ENCODE measurements at places on chromosomes 16 and 17.

DNA sequence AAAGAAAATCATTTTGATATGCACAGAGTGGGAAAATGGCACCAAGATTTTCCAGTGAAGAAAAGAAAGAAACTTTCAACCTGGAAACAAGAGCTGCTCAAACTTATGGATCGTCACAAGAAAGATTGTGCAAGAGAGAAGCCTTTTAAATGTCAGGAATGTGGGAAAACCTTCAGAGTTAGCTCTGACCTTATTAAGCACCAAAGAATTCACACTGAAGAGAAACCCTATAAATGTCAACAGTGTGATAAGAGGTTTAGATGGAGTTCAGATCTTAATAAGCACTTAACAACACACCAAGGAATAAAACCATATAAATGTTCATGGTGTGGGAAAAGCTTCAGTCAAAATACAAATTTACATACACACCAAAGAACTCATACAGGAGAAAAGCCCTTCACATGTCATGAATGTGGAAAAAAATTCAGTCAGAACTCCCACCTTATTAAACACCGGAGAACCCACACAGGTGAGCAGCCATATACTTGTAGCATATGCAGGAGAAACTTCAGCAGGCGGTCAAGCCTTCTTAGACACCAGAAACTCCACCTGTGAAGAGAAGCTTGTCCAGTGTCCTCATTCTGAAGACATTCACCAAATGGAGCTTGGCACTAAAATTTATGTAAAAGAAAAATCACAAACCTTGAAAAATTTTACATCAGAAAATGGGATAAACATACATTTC is 12.2 kb downstream of the ZNF75A start:
- DNase-seq, result peak; percentile 10

DNA sequence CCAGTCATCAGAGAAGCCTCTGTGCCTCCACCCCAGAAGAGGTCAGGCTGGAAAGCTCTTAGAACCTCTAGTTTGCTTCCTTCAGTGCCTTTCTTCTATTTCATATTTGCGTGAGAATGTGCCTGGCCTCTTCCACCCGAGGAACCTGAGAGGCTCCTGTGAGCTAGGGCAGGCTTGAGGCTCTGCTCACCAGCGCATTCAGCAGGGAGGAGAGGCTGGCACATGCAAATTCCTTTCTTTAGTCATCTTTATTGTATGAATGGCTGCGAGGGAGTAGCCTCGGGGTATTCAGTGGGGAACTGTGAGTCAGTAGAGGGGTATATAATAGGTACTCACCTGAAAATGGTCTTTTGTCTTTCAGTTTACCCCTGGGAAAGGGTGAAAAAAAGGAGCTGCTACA is 268.3 kb downstream of the ABCC12 start:
- no peak for DNase-seq

DNA sequence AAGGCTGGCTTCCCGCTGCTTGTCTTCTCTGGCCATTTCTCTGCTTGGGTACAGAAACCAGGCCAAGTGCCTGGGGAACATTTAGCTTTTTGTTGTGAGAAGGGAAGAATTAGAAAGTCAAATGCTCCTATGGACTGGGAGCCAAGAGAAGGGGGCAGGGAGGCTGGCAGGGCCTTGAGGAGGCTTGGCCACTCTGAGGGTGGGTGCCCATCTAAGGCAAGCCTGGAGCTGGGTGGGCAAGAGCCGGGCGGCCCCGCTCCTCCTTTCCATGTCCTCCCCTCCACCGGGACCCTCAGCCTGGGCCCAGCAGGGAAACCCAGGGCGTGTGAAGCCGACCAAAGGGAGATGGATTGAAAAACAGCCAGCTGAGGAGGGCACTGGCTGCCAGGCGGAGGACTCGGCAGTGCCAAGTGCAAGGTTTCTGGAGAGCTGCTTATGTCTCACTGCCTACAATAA is 69.4 kb downstream of the NTN1 start:
- no peak for DNase-seq

GRCh38 chr16:86229866-86230656 is 280.3 kb upstream of the FOXF1 start:
- DNase-seq, result no peak

DNA sequence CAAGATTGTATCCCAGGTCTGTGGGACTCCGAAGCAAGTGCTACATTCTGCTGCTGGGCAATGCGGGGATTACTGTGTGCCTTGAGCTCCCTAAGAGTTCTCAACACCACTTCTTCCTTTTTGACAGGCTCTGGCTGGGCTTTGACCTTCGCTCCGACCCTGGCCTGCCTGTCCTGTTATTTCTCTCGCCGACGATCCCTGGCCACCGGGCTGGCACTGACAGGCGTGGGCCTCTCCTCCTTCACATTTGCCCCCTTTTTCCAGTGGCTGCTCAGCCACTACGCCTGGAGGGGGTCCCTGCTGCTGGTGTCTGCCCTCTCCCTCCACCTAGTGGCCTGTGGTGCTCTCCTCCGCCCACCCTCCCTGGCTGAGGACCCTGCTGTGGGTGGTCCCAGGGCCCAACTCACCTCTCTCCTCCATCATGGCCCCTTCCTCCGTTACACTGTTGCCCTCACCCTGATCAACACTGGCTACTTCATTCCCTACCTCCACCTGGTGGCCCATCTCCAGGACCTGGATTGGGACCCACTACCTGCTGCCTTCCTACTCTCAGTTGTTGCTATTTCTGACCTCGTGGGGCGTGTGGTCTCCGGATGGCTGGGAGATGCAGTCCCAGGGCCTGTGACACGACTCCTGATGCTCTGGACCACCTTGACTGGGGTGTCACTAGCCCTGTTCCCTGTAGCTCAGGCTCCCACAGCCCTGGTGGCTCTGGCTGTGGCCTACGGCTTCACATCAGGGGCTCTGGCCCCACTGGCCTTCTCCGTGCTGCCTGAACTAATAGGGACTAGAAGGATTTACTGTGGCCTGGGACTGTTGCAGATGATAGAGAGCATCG is 2.4 kb downstream of the SLC16A13 start:
- DNase-seq, result no peak

- DNase-seq, result no peak
These were observed 200.9 kb upstream of the N4BP1 start for GRCh38 chr16:48810803-48811453.

- no peak for DNase-seq
These were observed 6.7 kb downstream of the BAHCC1 start for GRCh38 chr17:81401723-81402529.
